ENCODE measurements at places on chromosomes 3 and 15.
A peak's percentile ranks its signal among the peaks of the same experiment; 100 is the strongest.

GRCh38 chr15:51706291-51706690 is 25.0 kb downstream of the SCG3 start:
- DNase-seq, result peak; percentile 63

- no peak for DNase-seq
Observed at GRCh38 chr15:96316953-96317629, 13.4 kb upstream of the NR2F2 start.

- DNase-seq, result no peak
Observed at GRCh38 chr3:133934073-133934970, 38.6 kb upstream of the RAB6B start.

- DNase-seq, result peak; percentile 79
Observed at GRCh38 chr3:49017971-49018706, at the start of gene DALRD3. TSS of gene DALRD3 (minus strand) at chr3:49018580. CDS start at chr3:49018564, 16 bp downstream.

DNA sequence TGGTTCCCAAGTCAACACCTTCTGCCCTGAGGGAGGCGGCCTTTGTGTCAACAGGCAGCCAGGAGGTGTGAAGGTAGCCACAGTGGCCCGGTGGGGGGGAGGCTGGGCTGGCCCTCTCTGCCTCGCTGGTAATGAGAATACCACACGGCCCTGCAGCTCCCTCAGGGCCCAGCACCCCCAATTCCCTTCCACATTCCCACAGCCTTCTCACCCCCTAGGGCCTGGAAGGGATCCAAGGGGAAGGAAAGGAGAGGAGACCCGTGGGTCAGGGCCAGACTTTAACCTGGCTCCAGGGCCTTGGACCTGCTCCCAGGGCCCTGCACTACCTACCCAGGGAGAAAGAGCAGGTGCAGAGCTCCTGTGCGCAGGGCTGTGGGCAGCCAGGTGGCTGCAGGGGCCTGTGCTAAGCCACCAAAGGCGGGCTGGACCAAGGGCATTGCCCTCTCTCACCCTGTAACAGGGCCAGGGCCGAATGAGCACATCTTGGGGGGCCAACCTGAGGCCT is 8.7 kb upstream of the MESP2 start:
- DNase-seq, result no peak

DNA sequence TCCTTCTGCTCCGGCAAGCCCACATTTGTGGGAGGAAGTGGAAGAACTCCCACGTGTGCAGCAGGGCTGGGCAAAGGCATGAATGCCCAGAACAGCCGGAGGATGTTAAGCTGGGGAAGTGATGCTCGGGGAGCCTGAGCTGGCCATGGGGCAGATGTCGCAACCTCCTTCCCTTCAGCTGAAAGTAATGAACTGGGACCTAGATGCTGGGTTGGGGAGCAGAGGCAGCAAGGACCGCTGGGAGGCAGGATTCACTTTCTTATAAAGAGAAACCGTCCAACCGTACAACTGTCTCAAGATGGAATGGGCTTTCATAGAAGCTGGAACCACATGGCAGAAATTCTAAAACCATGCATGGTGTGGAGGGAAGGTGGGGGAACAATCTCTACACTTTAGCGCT is 290.9 kb downstream of the OCA2 start:
- DNase-seq, result no peak

DNA sequence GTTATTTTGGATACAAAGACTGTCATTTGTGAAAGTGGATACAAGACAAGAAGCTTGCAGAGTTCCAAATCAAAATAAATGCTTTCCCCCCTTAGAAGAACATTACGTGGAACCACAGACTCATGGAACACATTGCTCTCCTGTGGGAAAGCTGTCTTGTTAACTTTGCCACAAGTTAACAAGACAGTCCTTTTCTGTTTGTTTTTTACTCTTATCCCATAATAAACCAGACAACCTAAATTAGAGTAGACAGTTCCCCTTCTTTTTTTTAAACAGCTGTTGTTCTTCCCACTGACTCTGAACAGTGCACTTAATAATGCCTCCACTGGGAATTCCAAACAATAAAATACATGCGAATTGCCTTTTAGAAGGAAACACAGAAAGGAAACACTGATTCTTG is 255.3 kb upstream of the UBE2E2 start:
- no peak for DNase-seq

GRCh38 chr3:100254168-100254777 is 6.5 kb upstream of the TBC1D23 start:
- DNase-seq, result peak; percentile 64

- DNase-seq, result peak; percentile 62
Observed at GRCh38 chr3:71428841-71429596, 154.5 kb downstream of the FOXP1 start.

GRCh38 chr3:126211569-126211968 is 31.2 kb upstream of the ALDH1L1 start:
- no peak for DNase-seq

GRCh38 chr3:167840247-167840646 is 104.7 kb downstream of the SERPINI1 start:
- DNase-seq, result no peak

DNA sequence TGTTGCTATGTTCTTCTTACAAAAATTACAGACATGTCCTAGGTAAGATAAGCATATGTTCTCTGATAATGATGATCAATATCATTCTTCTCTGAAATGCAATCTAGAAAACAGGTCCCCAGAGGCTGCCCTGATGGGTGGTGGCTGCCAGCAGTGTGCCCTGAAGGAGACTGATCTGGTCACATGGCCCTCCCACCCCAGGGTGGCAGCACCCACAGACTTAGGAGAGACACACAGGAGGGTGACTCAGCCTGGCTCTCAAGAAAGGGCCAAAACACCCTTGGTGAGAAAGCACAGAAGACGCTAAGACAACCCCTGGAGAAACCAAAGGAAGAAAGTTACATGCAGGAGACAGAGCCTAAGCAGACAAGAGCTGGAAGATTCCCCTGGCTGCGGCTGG is 203.7 kb downstream of the TJP1 start:
- DNase-seq, result no peak

DNA sequence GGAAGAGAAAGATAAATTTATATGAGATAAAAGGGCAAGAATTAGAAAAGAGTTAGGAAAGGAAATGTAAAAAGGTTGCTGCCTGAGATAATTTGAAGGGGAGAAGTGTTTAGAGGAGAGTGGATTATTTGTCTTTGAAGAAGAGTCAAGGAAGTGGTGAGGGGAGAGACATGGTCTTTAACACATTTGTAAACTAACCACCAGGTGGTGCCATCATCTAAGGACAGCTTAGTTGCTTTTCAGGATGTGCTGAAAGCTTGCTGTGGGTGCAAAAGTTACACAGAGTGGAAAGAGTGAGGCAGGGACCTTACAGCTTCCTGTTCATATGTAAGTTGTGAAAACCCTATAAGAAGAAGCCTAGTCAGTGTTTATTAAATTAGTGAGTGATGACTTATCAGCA is 114.1 kb upstream of the DNAJC19 start:
- no peak for DNase-seq

GRCh38 chr3:177882124-177882648 is 654.0 kb upstream of the KCNMB2 start:
- DNase-seq, result no peak

DNA sequence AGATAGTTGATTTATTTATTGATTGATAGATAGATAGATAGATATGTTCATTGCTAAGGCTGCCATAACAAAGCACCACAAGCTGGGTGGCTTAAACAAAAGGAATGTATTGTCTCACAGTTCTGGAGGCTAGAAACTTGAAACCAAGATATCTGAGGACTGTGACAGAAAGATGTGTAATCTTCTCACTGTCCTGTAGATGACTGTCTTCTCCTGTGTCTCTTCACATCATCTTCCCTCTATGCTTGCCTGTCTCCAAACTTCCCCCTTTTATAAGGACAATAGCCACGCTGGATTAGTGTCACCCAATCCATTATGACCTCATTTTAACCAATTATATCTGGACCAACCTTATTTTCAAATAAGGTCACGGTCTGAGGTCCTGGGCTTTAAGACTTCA is 40.9 kb downstream of the GNB4 start:
- DNase-seq, result peak; percentile 24

DNA sequence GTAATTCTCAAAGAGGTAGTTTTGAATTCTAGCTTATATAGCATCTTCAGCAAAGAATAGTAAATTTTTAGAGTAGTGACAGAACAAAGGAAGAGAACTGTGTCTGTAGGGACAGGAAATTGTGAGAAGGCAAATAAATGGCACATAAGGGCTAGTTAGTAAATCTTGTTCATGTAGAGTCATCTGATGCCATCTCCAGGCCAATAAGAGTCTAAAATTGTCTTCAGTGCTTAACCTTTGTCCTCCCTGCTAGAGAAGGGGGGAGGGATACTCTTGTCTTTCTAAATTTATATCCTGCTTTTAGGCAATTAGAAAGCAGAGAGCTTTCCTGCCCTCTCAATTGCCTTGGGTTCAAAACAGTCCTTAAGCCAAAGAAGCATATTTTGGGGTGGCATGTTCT is 87.0 kb upstream of the DNAJC19 start:
- DNase-seq, result no peak

GRCh38 chr15:87461631-87462030 is 794.9 kb downstream of the NTRK3 start:
- no peak for DNase-seq

- no peak for DNase-seq
Observed at GRCh38 chr3:16441371-16441875, 72.1 kb downstream of the RFTN1 start.

DNA sequence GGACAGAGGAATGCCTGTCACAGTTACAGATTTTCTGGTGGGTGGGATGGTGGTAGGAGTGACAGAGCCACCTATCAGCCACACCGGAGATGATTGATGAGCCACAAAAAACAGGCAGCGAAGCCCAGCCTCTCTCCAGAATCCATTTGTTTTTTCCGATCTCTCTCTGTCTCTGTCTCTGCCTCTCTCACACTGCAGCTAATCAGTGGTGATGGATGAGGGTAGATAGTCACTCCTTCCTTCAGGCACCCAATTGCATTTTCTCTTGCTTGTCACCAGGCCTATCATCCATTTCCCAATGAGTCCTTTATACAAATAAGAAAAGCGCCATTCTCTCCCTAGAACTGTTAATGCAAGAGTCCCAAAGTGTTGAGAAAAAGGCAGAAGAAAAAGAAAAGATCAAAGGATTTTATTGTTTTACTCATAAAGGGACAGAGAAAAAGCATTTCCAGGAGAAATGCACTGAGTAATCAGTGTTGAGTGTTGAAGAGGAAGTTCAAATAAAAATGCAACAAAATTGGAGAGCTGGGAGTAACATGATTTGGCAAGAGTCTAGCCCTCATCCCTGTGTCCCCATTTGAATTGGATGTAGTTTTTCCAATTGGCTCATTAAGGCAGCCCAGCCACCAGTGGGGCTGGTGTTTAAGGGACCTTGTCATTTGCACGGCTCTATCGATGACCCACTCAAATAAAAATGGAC is 1089.3 kb downstream of the TUSC7 start:
- DNase-seq, result no peak

- no peak for DNase-seq
Observed at GRCh38 chr3:102098130-102098885, 249.0 kb downstream of the NFKBIZ start.

Measured in GM03348 (cell line).